A172 (cell line): ENCODE measurements at places on chromosomes 12 and 14. TPM values are rescaled to one million over a fixed set of nuclear protein-coding genes. Genes with fewer than 3 reads are reported as not detected.
A peak's percentile ranks its signal among the peaks of the same experiment; 100 is the strongest.

DNA sequence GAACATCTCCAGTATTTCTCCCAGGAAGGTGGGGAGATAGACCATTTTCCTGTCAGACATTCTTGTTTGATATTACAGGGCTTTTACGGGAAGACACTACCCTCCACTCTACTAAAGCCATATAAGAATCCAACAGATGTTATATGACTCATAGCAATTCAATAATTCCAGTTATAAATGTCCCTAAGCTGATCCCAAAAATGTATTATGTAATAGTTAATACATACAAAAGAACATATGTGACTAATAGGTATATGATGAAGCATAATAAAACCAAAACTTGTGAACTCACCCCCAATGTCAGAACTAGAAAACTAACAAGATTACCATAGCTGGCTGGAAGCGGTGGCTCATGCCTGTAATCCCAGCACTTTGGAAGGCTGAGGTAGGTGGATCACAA lies 84.2 kb downstream of the EFCAB11 start:
- no peak for DNase-seq

The LAG3 gene
- total RNA-seq = not detected in 2 replicates

DNA sequence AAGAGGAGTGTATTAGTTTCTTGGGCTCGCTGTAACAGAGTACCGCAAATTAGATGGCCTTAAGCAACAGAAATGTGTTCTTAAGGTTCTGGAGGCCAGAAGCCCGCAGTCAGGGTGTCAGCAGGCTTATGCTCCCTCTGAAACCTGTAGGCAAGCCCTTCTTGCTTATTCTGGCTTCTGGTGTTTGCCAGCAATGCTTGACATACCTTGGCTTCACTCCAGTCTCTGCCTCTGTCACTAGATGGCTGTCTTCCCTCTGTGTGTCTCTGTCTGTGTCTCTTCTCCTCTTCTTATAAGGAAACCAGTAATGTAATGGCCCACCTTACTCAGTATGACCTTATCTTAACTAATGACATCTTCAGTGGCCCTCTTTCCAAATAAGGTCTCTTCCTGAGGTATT lies 85.1 kb downstream of the DERA start:
- no peak for DNase-seq

- DNase-seq = no peak
Measured at GRCh38 chr12:56080556-56081138, 682 bp downstream of the ERBB3 start.

DNA sequence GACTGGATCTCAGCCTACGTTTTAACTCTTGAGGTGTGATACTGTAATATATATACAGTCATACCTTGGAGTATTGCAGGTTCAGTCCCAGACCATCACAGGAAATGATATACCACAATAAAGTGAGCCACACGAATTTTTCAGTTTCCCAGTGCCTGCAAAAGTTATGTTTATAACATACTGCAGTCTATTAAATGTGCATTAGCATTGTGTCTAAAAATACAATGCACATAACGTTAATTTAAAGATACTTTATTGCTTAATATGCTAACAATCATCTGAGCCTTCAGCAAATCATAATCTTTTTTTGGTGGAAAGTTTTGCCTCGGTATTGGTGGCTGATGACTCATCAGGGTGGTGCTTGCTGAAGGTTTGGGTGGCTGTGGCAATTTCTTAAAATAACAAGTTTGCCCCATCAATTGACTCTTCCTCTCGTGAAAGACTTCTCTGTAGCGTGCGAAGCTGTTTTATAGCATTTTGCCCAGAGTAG lies 18.9 kb downstream of the PYROXD1 start:
- peak; percentile 7 for DNase-seq

- no peak for DNase-seq
Measured at GRCh38 chr12:40959041-40959440, 229.1 kb upstream of the PDZRN4 start.

The SLC7A8 gene
- total RNA-seq = 1.5 and 2.5 TPM in 2 replicates

DNA sequence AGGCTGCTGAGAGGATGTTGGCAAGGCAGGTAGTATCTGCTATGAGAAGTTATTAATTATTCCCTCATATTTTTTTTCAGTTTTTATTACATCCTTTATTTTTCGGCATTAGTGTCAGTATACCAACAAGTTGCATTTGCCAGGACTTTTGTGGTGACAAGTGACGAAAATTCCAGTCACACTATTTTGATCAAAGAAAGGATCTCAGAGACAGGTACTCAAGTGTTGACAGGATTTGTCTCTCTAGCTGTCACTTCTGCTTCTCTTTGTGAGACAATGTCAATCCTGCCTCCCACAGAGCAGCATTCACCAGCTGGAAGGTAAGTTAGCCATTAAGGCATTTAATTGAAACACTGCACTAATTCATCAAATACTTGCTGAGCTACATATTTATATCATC lies 18.0 kb upstream of the IFNG start:
- no peak for DNase-seq

DNA sequence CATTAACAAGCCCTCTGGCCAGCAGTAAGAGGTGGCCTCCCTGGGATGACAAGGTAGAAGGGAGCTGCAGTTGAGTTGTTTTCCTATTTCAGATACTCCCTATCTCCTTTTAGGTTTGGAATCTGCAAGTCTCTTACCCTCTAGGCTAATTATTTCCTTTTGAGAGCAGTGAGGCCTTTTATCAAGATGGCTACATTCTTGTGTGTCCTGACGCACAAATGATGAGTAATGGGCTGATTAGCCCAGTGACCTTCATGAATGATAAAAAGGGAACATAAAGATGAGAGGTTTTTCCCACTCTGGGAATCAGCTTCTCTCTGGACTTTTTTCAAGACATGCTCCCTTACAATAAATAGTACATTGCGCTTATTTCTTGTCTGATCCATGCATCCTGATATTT lies 22.9 kb downstream of the DYRK2 start:
- DNase-seq = peak; percentile 86

GRCh38 chr14:103516426-103517173 lies 6.0 kb downstream of the CKB start:
- no peak for DNase-seq

GRCh38 chr14:29629839-29630238 lies 297.8 kb downstream of the PRKD1 start:
- DNase-seq = no peak

DNA sequence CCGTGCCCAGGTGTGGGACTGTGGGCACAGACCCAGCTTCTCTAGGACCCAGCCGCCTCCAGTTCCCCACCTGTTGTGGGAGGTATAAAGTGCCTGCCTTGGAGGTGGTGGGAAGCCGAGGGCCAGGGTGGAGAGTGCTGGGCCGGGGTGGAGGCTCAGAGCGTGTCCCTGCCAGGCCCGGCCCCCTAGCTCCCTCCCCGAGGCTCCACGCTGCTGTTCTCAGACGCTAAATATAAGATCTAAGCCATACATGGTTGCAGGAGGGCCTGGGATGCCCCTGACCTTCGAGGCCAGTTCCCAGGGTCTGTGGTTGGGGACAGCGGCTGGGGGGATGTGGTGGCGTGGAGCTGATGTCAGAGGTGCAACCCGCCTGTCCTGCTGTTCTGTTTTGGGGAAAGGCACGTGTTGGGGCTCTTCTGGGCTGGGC lies 10.8 kb downstream of the INF2 start:
- DNase-seq = no peak
